ENCODE measurements at places on chromosomes 2 and 18.
A peak's percentile ranks its signal among the peaks of the same experiment; 100 is the strongest.

- no peak for DNase-seq
Observed at GRCh38 chr2:226860087-226860486, 24.2 kb downstream of the RHBDD1 start.

DNA sequence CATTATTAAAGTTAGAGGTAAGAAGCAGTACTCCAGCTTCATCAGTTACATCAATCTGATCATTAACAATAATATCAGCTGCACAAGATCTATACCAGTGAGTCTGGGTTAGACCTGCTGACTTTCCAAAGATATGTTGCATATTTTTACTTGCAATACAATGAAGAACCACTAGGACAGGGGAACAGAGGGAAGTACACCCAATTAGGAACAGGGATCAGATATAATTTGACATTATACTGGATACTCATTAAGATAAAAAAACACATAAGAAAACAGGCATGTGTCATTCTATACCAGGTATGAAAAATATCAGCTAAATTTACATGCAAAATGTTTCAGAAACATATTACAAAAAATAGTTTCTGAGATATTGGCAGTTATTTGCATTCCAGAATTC lies 995.1 kb upstream of the DDX18 start:
- no peak for DNase-seq

- no peak for DNase-seq
Observed at GRCh38 chr2:159710601-159711180, 1.6 kb upstream of the MARCHF7 start.

DNA sequence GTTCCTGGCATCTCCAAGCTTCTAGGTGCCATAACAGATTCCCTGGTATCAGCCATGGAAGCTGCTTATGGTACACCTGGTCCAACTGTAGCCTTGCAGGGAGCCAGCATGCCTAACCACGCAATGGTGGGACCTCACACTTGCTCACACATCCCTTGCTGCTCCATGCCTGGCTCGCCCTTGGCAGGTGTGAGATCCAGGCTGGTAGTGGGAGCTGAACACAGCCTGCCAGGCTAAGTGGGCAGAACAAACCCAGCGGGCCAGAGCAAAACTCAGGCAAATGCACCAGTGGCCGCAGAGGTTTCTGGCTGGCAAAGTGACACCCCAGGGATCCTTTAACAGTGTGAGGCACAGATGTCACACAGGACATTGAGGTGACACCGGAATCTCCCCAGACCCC lies 185.8 kb downstream of the NDUFA10 start:
- DNase-seq = no peak

DNA sequence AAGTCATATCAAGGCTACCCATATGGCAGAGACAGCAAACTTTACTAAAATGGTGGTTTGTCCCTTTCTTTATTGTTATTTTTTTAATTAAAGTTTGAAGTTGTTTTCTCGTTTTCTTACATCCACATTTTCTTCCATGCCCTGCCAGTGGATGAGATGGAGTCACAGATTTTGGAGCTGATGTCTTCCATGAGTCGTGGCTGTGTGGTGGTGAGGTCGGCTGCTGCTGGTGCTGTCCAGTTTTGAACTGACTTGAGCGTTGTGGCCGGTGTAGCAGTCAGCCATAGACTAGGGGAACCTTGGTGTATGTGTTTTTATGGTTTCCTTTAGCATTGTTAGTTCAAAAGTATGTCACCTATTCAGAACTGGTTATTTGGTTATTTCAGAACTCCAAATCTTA lies 182.8 kb downstream of the SH3RF3 start:
- no peak for DNase-seq

DNA sequence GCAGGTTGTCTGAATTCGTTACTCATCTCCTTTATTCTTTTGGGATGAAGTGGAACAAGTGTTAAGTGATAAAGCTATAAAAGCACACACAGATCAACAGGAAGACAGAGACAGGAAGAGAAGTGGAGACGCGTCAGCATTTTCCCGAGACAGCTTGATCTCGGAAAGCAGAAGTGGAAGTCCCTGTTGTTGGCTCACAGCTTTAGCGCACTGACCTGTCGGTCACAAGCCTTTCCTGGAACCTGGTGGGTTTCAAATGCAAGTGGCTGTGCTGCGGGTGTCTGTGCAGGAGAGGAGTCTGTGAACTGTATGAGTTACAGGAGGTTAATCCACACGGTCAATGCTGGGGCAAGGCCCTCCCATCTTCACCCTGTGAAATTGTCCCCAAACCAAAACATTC lies 116.6 kb upstream of the PELI1 start:
- peak; percentile 61 for DNase-seq

GRCh38 chr2:240556553-240557100 lies 1.2 kb downstream of the ANKMY1 start:
- no peak for DNase-seq

DNA sequence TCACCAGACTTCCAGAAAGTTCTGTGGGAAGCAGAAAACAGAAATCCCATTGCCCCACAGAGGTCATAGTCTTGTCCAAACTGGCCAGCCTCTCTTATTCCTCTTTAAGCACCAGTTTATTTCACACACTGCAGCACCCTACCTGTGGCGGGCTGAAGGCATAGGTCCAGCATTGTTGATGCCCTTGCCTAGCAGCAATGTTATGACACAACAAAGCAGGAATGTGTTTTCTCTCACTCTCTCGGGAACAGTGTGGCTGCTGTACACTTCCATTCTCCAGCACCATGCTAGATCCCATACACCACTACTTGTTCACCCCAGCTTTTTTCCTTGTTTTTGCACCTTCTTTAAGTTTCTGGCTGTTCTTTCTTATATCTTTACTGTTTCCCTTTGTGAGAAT lies 181.6 kb downstream of the DNAH6 start:
- DNase-seq = no peak

- no peak for DNase-seq
Observed at GRCh38 chr2:2102866-2103653, 228.0 kb downstream of the MYT1L start.

DNA sequence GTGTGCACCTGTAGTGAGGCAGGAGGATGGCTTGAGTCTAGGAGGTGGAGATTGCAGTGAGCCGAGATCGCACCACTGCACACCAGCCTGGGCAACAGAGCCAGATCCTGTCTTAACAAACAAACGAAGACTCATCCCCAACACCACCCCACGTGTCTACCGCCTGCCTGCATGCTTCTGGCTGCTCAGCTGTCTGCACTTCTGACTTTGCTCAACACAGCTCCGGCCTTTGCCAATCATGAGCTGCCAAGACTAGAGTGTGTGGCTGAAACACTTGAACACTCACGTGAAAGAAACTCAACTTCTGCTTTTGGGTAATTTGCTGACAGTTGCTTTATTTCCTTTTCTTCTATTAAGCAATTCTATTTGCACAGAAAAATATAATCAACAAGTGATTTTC lies 32.1 kb upstream of the SP3 start:
- DNase-seq = peak; percentile 99

DNA sequence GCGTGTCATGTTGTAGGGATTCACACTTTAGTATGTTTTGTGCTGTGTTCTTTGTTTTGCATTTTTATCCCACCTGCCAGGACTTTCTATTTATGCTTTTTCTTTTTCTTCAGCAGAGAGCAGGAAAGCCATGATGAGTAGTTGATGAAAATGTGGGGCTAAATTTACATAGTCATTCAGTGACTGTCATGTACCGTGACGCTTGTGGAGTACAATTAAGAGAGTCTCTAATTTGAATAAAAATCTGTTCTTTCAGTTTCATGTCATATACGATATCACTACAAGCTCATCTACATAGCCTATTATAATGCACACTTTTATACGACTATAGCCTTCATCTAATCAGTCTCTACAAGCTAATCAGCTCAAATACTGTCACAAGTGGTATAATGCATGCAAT lies 112.7 kb upstream of the SPATS2L start:
- DNase-seq = no peak

GRCh38 chr2:88607416-88607815 lies 19.8 kb downstream of the EIF2AK3 start:
- no peak for DNase-seq

DNA sequence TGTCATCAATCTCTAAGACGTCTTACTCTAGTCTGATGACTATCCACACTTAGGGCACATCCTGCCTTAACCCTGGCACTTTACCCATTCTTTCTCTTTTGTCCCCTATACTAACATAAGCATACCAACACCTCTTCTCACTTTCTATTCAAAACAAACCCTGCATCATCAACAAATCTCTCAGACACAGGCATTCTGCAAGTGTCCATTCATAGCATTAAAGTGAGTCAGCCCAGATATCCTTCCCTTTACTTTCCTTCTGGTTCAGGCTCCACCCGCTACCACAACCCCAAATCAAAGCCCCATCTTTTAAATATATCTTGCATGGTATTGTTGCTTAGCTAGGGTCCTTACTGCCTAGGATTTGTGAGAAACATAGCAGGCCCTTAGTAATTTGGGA lies 3.8 kb downstream of the GRB14 start:
- no peak for DNase-seq

DNA sequence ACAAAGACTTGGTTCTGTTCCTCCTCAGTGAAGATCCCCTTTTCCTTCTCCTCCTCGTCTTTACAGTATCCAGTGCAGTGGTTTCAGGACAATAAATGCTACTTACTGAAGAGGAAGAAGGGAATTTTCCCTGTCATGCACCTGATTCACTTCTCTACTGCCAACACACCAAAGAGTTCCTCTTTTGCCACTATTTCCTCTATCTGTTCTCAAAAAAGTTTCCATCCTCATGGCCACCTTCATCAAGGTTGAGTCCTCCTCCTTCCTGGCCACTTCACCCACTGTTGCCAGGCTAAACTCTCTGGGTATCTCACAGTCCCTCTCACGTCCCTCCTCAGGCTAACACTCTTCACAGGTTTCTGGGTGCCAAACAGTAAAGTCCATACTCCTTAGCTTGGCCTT lies 41.7 kb downstream of the PLEKHM3 start:
- peak; percentile 46 for DNase-seq

- no peak for DNase-seq
Observed at GRCh38 chr2:43020990-43021669, 205.3 kb downstream of the ZFP36L2 start.

GRCh38 chr18:7322817-7323485 lies 92.1 kb downstream of the LRRC30 start:
- no peak for DNase-seq

- DNase-seq = peak; percentile 36
Observed at GRCh38 chr18:32920796-32921787, 148.3 kb upstream of the KLHL14 start.

DNA sequence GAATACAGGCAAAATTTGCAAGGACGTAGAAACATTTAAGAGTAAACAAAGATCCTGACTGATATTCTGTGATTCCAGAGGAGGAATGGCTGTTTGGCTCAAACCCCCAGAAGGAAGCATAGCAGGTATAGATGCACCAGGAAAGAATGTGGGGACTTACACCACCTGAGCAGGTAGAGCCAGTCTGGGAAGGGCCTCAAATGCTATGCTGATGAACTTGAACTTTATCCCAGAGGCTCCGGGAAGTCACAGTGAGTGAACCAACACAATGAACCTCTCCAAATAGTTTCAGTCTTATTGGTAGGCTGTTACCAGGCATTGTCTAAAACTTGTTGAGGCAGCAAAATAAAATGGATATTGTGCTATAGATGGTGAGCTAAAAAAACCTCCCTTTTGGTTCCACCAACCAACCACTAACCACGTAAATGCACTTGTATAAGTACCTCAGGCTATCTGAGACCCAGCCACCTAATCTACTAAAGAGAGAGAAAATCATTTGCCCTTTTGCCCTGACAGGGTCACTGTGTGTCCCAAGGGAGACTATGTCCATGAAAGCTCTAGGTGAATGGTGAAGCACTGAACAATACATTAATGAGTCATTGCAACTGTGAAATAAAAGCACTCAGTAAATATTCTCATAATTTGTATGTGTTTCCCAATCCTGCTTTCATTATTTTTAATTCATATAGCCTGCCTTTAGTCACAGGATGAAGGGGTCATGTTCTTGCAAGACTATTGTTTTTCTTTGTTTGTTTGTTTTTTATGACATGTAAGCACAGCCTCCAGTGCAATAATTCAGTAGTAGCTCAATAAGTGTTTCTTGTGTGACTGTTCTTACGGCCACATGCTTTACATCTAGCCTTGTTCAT lies 911.6 kb downstream of the EPHA4 start:
- no peak for DNase-seq

DNA sequence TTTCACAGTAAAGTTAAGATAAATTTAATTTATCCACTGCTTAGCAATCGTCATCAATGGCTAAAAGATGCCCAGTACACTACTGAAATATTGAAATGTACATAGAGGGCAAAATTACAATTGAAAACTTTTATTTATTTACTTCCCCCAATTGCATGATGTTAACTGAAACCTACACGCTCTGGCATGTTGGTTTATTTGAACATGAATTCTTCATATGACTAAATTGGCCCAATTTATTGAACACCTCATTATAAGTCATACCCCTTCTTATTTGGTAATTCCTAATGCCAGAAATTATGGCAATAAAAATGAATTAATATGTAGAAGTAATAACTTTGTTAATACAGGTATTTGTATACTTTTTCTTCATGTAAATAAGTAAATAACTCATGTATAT lies 183.0 kb upstream of the ZC3H15 start:
- no peak for DNase-seq

DNA sequence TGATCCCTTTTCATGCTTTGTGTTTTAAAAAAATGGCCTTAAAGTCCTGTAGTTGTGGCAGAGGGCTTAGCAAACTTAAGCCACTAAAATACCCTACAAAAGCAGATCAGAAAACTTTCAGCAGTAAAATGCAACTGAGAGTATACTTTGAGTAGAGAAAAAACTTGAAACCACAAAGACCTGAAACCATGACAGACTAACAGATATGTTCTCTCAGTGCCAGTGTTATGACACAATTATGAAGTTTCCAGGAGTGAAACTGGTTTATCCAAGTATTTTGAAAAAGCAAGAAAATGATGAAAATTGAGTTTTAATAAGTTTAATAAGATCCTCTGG lies 74.5 kb downstream of the SPRED2 start:
- DNase-seq = no peak

DNA sequence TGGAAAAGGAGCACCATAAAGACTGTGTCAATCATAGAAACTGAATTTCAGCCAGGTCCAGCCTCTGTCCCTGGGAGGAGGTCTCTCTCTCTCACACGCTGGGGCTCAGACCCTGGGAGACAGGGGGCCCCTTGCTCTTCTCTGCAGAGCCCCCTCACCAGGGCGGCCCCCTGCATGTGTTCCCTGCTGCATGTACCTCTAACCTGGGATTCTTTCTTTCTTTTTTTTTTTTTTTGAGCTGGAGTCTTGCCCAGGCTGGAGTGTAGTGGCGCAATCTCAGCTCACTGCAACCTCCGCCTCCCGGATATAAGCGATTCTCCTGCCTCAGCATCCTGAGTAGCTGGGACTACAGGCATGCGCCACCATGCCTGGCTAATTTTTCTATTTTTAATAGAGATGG lies 46.5 kb downstream of the TPO start:
- no peak for DNase-seq

GRCh38 chr2:56127010-56127409 lies 56.8 kb upstream of the CCDC85A start:
- no peak for DNase-seq

- DNase-seq = no peak
Observed at GRCh38 chr2:105576440-105577241, 168.1 kb upstream of the NCK2 start.

GRCh38 chr2:33500177-33500576 lies 23.7 kb downstream of the RASGRP3 start:
- no peak for DNase-seq

GRCh38 chr2:8574196-8575037 lies 107.4 kb upstream of the ID2 start:
- DNase-seq = peak; percentile 45

- DNase-seq = peak; percentile 42
Observed at GRCh38 chr2:67840460-67841068, 222.2 kb downstream of the C1D start.

Measured in HL-60 (cell line).